Liver (tissue), 10 donors: ENCODE measurements at places on chromosomes 4 and X.

DNA sequence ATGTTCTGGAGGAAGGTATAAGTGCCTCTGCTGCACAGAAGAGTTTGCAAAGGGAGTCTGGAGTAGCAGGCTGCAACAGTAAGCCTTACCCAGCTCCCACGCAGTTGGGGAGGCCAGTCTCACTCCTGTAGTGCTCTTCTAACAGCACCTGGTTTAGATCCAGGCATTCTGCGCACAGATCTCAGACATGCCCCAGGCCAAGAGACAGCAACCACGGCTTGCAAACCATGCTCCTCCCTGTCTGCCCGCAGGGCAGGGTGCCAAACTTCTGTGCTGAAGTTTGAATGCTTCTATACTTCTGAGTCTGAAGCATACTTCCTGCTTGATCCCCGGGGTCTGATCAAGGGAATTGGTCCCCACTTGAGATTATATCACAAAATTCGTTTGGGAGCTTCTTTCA is 106.3 kb downstream of the LINC00632 start:
- no peak for DNase-seq

GRCh38 chr4:148800336-148800885 is 358.2 kb upstream of the NR3C2 start:
- no peak for DNase-seq

DNA sequence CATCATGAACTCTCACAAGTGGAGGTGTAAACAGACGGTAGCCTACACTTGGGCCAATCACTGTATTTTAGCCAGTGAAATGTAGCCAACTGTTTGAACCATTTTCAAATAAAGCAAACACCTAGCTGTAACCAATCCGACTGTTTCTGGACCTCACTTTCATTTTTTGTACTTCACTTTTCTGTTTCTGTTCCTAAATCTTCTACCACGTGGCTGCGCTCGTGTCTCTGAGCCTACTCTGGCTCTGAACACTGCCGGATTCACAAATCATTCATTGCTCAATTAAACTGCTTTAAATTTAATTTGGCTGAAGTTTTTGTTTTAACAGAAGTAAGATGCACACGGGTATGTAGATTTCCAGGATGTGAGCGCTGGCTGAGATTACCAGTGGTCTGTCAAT is 319.1 kb downstream of the RAPGEF2 start:
- DNase-seq, result no peak

DNA sequence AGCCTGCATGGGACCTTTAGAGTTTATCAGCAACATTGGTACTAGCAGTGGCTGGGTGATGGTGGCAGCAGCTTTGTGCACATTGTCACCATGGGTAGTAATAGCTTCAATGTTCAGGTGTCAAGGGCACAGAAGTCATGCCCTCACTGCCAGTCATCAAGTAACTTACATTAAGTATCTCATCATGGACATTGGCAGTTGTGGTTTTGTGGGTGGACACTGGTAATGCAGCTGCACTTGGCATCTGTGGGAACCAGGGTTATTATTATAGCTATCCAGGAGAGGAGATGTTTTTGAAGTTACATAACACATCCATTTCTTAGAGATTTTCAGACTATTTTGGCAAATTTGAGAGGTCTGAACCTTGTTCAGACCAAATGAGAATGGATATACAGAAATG is 243.2 kb upstream of the NOCT start:
- DNase-seq, result no peak

- DNase-seq, result no peak
Observed at GRCh38 chrX:154402622-154403127, 4.5 kb downstream of the RPL10 start.

- no peak for DNase-seq
Observed at GRCh38 chr4:89538171-89538570, 230.6 kb upstream of the GPRIN3 start.

DNA sequence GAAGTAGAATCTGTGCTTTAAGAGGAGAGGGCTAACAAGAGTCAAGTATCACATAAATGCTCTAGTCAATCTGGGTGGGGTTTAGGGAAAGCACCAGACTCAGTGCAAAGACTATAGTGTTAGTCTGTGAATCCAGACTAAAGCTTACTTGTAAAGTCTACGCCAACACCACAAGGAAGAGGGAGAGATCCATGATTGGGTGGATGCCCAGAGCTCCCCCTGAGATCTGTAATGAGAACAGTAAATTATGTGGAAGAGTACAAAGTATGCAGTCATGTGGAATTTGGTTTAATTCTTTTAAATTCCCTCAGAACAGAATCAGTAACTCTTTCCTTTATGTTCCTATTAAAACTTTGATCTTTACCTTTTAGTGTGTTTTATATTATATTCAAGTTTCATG is 354.7 kb upstream of the SPANXN4 start:
- no peak for DNase-seq

DNA sequence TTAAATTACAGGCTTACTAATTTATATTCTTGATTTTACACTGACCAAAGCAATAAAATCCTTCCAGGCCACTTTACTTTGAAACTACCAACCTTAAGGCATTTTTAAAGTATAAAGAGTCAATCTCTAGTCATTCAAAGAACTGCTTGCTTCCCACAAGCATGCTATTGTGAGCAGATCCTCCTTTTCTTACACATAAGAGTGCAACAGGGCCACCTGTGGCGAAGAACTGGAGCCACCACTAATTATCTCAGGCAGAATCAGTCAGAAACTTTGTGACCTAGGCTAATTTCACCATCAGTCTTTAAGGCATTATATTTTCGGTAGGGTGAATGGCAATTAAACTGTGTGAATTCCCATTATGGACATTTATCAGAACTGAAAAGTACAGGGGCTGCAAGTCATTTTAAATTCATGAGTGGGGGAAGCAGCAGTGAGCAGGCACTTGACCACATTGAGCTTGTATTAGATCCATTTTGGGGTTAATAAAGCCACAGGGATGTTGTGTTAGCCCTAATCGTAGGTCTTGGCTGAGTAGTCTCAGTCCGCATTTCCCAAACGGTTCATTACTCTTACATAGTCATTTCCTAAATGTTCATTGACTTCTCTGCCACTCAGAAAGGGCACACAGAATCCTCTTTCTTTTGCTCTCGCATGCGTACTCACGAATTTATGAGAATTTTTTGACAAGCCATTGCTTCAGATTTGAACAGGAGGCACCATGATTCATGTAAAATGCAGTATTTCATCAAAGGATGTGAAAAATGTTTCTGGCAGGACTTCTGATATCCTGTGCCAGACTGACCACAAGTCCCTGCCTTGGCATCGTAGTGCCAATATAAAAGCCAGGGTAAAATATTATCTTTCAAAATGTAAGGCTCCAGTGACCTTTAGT is 39.8 kb downstream of the NPY2R start:
- no peak for DNase-seq

- DNase-seq, result no peak
Observed at GRCh38 chr4:52572936-52573485, 86.1 kb downstream of the USP46 start.
